Cardiac muscle cell (in vitro differentiated cells and primary cell): ENCODE measurements at places on chromosomes 1 and 21. TPM values are rescaled to one million over a fixed set of nuclear protein-coding genes. Genes with fewer than 3 reads are reported as not detected.
A peak's percentile ranks its signal among the peaks of the same experiment; 100 is the strongest.

DNA sequence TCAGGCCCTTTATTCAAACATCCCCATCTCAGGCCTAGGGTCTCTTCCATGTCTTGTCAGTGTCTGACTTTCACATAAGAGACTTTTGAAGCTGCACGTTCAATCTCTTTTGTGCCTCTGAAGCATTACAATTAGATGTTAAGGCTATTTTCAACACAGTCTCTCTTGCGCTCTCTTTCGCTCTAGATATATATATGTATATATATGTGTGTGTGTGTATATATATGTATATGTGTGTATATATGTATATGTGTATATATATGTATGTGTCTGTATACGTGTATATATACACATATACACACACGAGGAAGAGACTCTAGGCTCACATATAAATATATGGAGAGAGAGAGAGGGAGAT is 162.5 kb upstream of the RNPC3 start:
- no peak for DNase-seq
- no peak overlapping the region for H3K4me3 ChIP-seq
- H3K36me3 ChIP-seq, result no peaks in the 10 kb centered on the region
- H3K4me1 ChIP-seq, result no peaks in the 10 kb centered on the region
- no peaks in the 10 kb centered on the region for H3K27me3 ChIP-seq

GRCh38 chr1:208243527-208243966 is 637 bp downstream of the PLXNA2 start:
- peak overlapping the region; percentile 41 for H3K27ac ChIP-seq
- H3K4me3 ChIP-seq, result peak overlapping the region; percentile 83
- no peak for DNase-seq
- H3K27me3 ChIP-seq, result no peaks in the 10 kb centered on the region
- H3K36me3 ChIP-seq, result no peaks in the 10 kb centered on the region

DNA sequence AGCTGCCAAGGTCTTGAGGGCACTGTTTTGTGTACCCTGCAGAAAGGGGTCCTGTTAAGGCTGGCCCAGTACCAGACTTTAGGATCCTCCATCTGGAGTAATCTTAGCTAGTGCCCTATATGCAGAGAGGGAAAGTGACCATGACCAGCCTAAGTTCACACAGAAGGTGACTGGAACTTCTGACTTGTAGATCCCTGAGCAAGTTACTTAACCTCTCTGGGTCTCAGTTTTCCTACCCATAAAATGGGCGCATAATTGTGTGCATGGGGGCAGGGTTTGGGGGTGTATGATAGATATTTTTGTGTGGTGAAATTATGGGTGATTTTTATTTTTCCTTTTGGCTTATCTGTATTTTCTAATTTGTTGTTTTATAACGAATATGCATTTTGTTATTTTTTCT is 3.3 kb upstream of the SHISAL2A start:
- H3K36me3 ChIP-seq, result no peaks in the 10 kb centered on the region
- H3K4me3 ChIP-seq, result no peak overlapping the region
- peaks cover 5% of the 10 kb centered on the region for H3K4me1 ChIP-seq
- peaks cover 20% of the 10 kb centered on the region for H3K27me3 ChIP-seq
- DNase-seq, result no peak

DNA sequence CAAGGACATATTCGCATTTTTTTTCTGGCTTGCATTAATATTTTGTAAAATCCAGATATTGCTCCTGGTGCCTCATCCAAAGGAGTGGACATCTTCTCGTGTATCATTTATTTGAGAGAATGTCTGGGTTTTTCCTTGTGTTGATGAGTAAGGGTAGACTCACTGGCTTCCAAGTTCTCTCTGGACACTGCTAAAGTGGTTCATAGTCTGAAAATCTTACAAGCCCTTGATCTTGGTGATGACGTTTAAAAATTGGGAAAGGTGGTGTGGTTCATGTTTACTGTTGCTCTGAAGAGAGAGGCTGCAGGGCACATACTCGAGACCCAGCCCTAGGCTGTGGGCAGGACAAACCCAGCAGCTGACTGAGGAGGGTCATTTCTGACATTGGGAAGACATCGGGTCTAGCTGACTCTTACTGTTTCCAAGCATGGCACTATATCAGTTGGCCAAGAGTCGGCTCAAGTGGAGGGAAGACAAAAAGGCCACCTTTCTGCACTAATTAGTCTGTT is 296.2 kb downstream of the LMX1A start:
- H3K36me3 ChIP-seq, result no peaks in the 10 kb centered on the region
- no peak for DNase-seq
- H3K4me1 ChIP-seq, result no peaks in the 10 kb centered on the region

- no peak for DNase-seq
- peak overlapping the region; percentile 44 for H3K4me3 ChIP-seq
- peaks cover 23% of the 10 kb centered on the region for H3K27me3 ChIP-seq
- H3K36me3 ChIP-seq, result no peaks in the 10 kb centered on the region
These were observed 39.8 kb upstream of the SYNC start for GRCh38 chr1:32742199-32742947.

GRCh38 chr21:41139275-41139674 is 28.7 kb upstream of the BACE2 start:
- no peaks in the 10 kb centered on the region for H3K36me3 ChIP-seq
- no peak overlapping the region for H3K4me3 ChIP-seq
- H3K27me3 ChIP-seq, result no peaks in the 10 kb centered on the region

GRCh38 chr1:44777969-44778635 is 2.8 kb downstream of the RPS8 start:
- H3K4me3 ChIP-seq, result no peak overlapping the region
- DNase-seq, result no peak
- peak overlapping the region; percentile 97 for H3K27ac ChIP-seq
- no peaks in the 10 kb centered on the region for H3K27me3 ChIP-seq
- peaks cover 18% of the 10 kb centered on the region for H3K4me1 ChIP-seq

DNA sequence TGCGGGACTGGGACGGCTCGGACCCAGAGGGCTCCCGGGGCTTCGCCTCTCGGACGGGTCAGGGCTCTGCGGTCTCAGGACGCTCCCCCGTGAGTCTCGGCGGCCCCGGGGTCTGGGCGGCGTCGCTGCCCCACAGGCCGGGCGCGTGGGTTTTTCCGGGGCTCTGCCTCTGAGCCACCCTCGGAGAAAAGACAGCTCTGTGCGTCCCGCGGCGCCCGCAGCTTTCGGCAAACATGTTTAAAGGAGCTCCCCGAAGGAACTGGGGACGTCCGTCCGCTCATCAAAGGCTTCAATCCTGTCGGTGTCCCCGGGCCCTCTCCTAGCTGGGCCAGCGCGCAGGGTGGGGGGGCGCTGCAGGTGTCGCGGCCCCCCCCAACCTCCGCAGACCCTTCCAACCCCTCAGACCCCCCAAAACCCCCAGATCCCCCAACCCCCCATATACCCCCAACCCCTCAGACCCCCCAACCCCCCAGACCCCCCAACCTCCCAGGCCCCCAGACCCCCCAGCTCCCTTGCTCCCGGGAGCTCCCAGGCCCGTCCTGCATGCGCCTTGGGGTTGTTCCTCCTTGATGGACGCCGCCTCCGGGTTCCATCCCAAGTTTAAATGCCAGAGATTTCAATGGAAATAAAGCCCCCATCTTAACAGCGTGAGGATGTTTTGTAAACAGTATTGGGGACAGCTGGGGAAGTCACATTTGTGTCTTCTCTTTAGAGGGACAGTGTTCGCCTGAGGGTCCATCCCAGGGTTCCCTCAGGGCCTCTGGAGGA is 996 bp upstream of the C1orf159 start:
- H3K27me3 ChIP-seq, result peaks cover 42% of the 10 kb centered on the region
- H3K4me1 ChIP-seq, result no peaks in the 10 kb centered on the region
- H3K27ac ChIP-seq, result no peak overlapping the region
- peak overlapping the region; percentile 53 for H3K4me3 ChIP-seq
- no peaks in the 10 kb centered on the region for H3K36me3 ChIP-seq
- no peak for DNase-seq

GRCh38 chr1:183675381-183675780 is 22.3 kb upstream of the APOBEC4 start:
- no peak for DNase-seq
- H3K27me3 ChIP-seq, result no peaks in the 10 kb centered on the region
- peaks cover 38% of the 10 kb centered on the region for H3K4me1 ChIP-seq

DNA sequence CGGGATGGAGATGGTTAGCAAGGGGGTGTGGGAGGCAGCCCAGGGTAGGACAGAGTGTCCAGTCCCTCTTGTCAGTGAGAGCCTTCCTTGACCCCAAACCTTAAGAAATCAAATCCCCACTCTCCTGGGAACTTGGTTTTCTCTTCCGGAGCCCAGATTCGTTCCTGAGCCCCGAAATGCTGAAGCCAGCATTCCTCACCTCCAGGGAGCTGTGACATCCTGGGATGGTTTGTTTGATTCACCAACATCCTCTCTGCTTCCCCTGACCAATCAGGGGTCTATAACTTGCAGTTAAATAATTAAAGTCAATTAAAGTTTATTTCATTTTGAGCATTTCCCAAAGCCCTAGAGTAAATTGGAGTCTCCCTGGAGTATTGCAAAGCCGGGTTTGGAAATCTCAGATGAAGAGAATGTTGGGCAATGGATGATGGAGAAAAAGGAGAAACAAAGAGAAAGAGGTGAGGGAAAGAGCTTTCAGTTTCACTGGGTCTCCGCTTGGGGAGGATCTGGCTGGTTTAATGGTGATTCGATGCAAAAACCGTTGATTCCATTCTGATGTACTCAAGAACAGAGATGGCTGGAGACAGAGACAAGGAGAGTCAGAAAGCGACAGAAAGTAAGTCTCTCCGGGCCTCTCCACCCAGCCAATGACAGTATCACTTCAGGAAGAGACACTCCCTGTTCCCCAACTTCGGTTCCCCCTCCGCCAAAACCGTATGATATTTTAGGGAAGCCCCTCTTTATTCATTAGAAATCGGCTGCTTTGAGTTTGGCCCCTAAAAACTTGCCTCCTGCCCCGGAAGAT is 12.8 kb upstream of the ALX3 start:
- no peak overlapping the region for H3K27ac ChIP-seq
- H3K27me3 ChIP-seq, result peaks cover 97% of the 10 kb centered on the region
- H3K4me1 ChIP-seq, result peaks cover 8% of the 10 kb centered on the region
- no peaks in the 10 kb centered on the region for H3K36me3 ChIP-seq

DNA sequence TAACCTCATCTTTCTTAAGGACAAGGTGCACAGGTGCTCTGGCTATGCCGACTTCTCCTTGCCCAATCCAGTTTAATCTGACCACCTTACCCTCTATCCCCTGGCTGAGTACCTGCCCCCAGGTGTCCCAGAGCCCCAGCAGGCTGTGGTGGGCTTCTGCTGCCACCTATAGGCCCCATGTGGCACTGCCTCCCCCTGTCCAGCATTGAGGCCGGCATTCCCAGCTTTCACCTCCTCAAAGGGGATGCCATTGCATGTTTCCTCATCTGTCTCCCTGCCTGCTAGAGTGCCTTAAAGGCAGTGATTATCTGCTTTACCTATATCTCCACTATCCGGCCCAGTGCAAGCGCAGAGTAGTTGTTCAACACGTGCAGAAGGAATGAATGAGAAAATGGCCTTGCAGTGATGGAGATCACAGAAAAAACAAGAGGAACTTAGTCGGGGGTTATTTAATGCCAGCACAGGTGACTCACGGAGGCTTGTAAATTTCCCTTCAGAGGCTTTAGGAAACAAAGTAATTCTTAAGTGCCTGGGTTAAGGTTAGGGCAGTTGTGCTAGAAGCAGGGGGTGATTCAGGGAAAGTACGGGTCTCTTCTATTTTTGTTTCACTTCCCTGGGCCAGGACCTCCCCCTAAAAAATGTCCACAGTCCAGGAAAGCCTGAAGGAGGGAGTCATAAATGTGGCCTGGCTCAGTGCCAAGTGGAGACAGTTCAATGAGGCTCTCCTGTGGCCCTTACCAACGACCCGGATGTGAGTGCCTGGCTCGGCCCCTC is 131.8 kb upstream of the NGF start:
- no peaks in the 10 kb centered on the region for H3K36me3 ChIP-seq
- H3K4me1 ChIP-seq, result no peaks in the 10 kb centered on the region
- no peak overlapping the region for H3K27ac ChIP-seq
- no peak overlapping the region for H3K4me3 ChIP-seq
- peak; percentile 58 for DNase-seq

SPATA45 gene
- 2.9 TPM in 1 of 2 replicates, not detected in the other for total RNA-seq

CD1E gene
- not detected in 2 replicates for total RNA-seq

KRTAP10-8 gene
- total RNA-seq, result not detected in 2 replicates
